ENCODE measurements at places on chromosomes 16 and 17.

DNA sequence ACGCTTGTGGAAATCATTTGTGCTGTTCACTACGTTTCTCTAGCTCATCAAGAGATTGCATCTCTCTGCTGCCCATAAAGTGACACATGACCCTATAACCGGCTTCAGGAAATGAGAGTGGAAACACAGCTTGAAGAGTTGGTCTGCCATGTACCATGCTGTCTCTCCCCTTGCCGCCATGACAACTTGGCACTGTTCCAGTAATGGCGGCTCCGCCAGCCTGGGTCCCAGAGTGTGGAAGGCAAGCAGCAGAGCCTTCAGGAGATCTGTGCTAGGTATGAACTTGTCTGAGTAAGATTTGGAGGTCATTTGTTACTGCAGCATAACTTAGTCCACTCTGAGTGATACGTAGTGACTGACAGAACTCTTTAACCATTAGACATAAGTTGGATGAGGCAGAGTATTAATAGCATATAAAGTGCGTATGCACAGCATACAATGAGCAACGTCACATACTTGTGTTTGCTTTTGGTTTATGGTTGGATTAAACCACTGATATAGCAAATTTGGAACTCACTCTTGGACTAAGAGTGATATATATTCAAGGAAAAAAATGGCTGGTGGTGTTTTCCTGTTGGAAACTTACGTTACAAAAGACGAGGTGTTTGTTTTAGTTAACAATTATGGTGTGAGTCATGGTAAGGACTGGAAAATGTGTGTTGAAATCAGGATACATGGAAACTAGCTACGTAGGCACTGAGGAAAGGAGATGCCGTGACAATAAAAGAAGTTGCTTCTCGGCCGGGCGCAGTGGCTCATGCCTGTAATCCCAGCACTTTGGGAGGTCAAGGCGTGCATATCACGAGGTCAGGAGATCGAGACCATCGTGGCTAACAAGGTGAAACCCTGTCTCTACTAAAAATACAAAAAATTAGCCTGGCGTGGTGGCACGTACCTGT lies 24.4 kb upstream of the PMP22 start:
- DNase-seq, result no peak

DNA sequence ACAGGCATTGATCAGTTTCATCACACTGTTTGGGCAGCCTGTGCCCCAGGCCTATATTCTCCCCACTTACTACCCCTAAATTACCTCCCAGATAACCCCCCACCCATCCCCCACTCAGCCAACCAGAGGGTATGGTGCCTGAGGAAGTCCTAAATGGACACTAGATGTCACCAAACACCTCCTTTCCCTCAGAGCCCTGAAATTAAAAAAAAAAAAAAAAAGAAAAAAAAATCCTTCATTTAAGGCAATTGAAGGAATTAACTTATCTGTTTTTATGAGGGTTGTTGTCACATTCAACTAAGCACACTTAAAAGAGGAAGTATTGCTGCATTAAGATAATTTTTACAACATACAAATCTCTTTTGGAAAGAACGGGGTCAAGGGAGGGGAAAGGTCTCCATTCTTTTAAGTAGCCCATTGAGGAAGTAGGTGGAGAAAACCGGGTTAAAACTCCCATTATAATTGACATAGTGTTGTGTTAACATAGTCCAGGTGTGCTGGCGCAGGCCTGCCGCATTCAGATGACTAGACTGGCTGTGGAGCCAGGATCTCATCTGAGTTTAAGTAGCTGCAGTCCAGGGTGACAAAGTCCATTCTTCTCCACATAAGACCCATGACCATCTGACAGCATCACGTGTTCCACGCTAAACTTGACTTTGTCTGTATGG lies 46.3 kb downstream of the SNX11 start:
- DNase-seq, result peak; percentile 85

DNA sequence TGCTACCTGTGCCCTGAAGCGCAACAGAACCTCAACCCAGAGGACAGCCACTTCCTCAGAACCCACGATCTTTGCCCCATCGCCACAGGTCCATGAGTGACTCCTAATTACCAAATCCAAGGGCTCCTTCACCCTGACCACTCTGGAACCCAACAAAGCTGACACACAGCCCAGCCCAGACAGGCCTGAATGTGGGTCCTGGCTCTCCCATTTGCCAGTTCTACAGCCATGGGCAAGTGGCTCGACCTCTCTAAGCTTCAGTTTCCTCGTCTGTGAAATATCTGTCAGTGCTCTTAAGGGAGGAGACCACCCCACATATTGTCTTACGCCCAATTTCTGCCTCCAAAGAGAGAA lies 18.0 kb upstream of the ENDOV start:
- DNase-seq, result peak; percentile 74

GRCh38 chr17:42428141-42428944 lies 5.3 kb upstream of the CAVIN1 start:
- DNase-seq, result peak; percentile 85

GRCh38 chr16:80932708-80933095 lies 74.0 kb downstream of the CMC2 start:
- no peak for DNase-seq

- no peak for DNase-seq
Measured at GRCh38 chr17:28986714-28987655, 18.8 kb downstream of the SEZ6 start.

DNA sequence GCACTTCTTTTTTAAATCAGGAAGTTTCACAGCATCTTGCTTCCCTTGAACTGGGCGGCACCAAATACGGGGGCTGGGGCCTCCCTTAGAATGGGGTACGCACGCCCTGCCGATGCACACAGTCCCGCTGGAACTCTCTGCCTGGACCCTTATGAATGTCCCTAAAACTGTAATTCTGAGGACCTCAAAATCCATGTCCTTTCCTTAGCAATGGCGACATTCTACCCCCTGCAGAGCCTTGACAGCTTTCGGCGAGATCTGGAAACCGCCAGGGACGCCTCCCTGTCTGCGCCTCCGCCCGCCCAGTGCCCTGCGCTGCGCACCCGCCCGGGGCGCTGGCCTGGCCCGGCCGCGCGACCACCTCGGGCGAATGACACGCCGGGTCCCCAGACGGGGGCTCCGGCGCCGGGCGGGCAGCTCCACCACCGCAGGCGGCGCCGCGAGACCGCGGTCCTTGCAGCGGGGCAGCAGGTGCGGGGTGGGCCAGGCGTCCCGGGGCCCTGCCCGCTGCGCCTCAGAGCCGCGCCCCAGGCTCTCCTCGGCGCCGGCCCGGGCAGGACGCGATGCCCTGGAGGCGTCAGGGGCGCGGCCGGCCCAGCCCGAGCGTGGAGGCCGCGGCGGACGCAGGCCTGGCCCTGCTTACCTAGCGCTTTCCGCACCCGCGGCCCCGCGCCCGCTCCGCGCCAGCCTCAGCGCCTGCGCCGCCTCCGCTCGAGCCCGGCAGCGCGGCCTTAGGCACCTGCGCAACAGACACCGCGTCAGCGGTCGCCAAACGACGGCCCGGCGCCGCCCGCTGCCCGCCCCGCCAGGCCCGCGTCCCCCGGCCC lies 548 bp downstream of the HAGH start:
- DNase-seq, result peak; percentile 68

DNA sequence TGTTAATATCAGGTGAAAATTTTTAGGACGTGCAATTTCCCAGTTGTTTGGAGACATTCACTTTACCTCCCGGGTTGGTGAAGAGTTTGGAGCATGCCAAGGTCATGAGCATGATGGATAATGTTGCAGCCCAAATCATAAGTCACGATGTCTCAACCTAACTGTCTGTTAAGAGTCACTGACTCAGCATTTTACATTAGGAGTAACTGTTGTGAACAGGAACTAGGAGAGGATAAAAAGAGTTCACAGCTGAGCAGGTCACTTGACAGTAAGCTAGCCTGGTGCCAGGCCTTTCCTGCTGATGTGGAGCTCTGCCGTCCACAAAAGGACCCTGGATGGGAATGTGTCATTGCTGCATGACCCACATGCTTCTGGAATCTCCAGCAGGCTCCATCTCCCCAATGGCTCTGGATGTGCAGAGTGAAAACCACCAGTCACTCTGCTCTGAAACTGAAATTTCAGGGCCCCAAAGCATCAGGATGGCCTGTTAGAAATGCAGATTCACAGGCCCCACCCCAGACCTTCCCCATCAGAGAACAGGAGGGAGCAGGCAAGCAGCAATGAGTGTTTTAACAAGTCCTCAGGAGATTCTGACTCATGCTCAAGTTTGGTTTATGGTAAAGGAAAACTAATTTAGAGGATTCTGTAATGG lies 371.6 kb upstream of the MAF start:
- no peak for DNase-seq

DNA sequence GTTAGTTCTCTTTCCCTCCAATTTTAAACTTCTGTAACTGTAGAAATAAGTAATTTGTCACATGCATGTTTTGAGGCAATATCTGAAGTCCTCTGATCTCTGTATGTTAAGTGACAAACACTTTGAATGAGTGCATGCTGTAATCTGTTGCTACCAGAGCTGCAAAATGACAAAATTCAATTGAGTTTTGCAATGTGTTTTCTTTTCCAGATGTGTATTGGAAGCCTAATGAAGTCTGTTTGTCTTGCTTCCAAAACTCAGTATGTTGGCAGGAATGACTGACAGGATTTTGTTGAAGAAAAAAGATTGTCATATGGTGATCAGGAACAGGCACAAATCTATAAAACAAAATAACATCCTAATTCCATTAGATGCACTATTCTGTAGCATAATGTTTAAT lies 561.6 kb upstream of the CDH8 start:
- no peak for DNase-seq

- DNase-seq, result no peak
Measured at GRCh38 chr16:74698222-74698621, 2.4 kb downstream of the MLKL start.

GRCh38 chr16:7085776-7086175 lies 246.9 kb upstream of the RBFOX1 start:
- no peak for DNase-seq

- no peak for DNase-seq
Measured at GRCh38 chr17:66399441-66399840, 97.0 kb downstream of the PRKCA start.

DNA sequence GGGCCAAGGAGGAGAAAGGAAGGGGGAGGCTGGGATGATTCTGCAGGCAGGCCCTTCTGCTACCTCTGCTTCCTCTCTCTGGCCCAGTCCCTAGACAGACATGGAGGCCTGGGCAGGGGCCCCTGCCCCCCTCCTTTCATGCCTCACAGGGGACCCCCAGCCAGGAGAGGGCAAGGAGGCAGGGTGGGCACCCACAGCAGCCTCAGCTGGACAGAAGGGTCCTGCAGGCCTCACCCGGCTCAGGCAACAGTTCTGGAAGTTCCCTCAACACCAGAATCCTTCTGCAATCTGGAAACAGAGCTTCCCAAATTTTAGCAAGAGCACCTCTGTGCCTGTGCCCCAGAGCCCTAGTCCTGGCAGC lies 8.7 kb downstream of the ARHGAP27 start:
- DNase-seq, result peak; percentile 44

GRCh38 chr16:72665701-72666100 lies 382.2 kb downstream of the ZFHX3 start:
- no peak for DNase-seq

- DNase-seq, result peak; percentile 76
Measured at GRCh38 chr16:27600381-27600780, 50.4 kb downstream of the KATNIP start.

GRCh38 chr17:18378205-18378505 lies 577 bp downstream of the EVPLL start:
- no peak for DNase-seq

DNA sequence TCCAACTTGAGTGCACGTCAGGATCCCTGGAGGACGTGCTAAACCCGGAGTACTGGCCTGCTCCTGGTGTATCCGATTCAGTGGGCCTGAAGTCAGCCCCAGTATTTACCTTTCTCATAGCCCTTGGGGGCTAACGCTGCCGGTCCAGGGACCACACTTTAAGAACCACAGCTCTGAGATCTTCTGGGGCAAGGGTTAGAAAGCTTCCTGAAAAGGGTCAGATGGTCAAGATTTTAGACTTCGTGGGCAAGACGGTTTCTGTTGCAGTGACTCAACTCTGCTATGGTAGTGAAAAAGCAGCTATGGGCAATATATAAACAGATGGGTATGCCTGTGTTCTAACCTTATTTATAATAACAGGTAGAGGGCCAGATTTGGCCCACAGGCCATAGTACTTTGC lies 14.6 kb upstream of the USP10 start:
- DNase-seq, result no peak

- peak; percentile 78 for DNase-seq
Measured at GRCh38 chr16:81623365-81624102, 155.6 kb upstream of the PLCG2 start.

DNA sequence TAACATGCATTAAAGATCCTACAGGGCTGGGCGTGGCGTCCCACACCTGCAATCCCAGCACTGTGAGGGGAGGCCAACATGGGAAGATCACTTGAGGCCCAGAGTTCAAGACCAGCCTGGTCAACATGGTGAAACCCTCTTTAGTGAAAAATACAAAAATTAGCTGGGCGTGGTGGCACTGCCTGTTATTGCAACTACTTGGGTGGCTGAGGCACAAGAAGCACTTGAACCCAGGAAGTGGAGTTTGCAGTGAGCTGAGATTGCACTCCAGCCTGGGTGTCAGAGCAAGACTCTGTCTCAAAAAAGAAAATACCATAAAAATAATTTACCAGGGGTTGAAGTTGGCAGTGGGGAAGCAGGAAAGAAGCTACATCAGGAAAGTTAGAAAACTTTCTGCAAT lies 12.9 kb downstream of the TXNDC11 start:
- peak; percentile 19 for DNase-seq

GRCh38 chr16:6375465-6376075 lies 957.1 kb upstream of the RBFOX1 start:
- DNase-seq, result peak; percentile 59
